ENCODE measurements at places on chromosomes 1 and 21.

- no peak for DNase-seq
These were observed 221.5 kb upstream of the FMN2 start for GRCh38 chr1:239870194-239870593.

DNA sequence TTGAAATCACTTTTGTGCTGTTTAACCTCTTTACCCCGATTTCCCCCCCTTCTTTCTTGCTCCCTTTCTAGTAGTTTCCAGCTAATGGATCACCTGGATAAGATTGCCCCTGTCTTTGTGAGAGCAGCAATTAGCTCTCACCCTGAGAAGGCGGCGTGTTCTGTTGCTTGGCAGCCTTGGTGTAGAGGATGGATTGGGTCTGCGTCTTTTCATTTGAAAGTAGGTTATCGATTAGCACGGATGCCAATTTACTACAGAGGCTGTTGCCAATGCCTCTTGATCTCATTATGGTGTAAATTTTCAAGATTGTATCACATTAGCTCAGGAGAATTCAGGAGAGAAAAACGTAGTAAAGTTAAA lies 26.4 kb downstream of the KIF26B start:
- DNase-seq, result no peak

GRCh38 chr1:66648901-66649595 lies 103.2 kb upstream of the DYNLT5 start:
- no peak for DNase-seq

DNA sequence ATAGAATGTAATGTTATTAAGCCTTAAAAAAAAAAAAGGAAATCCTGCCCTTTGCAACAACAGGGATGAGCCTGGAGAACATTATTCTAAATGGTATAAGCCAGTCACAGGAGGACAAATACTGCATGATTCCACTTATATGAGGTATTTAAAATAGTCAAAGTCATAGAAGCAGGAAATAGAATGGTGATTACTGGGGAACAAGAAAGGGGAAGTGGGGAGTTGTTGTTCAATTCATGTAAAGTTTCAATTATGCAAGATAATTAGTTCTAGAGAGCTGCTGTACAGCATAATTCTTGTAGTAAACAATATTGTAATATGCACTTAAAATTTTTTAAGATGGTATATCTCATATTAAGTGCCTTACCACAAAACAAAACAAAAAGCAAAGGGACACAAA lies 13.2 kb downstream of the FCER1A start:
- DNase-seq, result no peak

Data from substantia nigra (tissue), 51 donors.